ENCODE measurements at places on chromosomes 11 and 22. TPM values are rescaled to one million over a fixed set of nuclear protein-coding genes. Genes with fewer than 3 reads are reported as not detected.

SYNGR1 gene
- total RNA-seq = 4.9 TPM

MED19 gene
- 24.2 TPM for total RNA-seq

MRGPRX4 gene
- total RNA-seq = not detected

HBB gene
- total RNA-seq = not detected

CST6 gene
- 1.9 TPM for total RNA-seq

CNGA4 gene
- total RNA-seq = not detected

THOC5 gene
- 28.7 TPM for total RNA-seq

PRG3 gene
- total RNA-seq = not detected

KCNJ1 gene
- 0.29 TPM for total RNA-seq

DCHS1 gene
- total RNA-seq = 0.78 TPM

MTNR1B gene
- not detected for total RNA-seq

SLC22A25 gene
- not detected for total RNA-seq

NRGN gene
- not detected for total RNA-seq

LMO1 gene
- total RNA-seq = not detected

KRTAP5-11 gene
- not detected for total RNA-seq

PAX6 gene
- total RNA-seq = 1.3 TPM

TSPAN32 gene
- total RNA-seq = not detected

SIK2 gene
- 13.3 TPM for total RNA-seq

SOX6 gene
- 1.1 TPM for total RNA-seq

SCUBE2 gene
- 8.4 TPM for total RNA-seq

OR8G5 gene
- not detected for total RNA-seq

GAL3ST1 gene
- not detected for total RNA-seq
